NCI-H1092 treated with DMSO at 0.1 percent for 48 hours (cell line): ENCODE measurements at places on chromosomes 4 and X.

DNA sequence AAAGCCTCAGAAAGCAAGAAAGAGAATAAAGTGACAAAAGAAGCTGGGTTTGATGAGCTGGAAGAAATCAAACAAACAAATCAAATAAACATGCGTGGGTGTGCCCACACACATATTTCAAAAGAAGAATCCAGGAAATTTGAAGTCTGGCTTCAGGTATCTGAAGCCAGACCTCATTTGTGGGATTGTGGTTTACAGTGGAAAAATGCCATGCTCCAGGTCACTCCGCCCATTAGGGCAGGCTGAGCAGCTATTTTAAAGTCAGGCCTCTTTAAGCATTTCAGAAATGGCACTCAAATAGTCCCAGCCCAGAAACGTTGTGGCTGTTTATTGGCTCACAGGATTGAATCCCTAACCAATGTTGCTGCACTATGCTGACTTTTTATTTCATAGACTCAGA is 226.1 kb upstream of the F9 start:
- no peak for DNase-seq

GRCh38 chrX:69387567-69388487 is 116.3 kb upstream of the NALF2 start:
- peak; percentile 30 for DNase-seq

DNA sequence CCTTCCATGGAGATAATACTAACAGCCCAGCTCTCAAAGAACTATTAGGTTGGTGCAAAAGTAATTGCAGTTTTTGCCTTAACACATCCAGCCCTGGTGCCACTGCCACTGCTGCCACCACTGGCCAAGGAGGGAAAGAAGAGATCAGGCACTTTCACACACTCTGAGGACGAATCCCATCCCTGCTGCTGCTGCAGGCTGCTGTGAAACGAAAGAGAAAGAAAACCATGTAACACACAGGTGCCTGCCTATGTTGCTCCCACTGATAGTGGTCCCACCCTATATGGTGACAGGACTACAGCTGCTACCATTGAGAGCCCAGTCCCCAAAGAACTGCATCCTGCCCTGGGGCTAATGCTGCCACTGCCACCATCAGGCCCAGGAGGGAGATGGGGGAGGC is 35.1 kb downstream of the TMLHE start:
- no peak for DNase-seq

GRCh38 chr4:126446917-126447316 is 1132.2 kb downstream of the FAT4 start:
- no peak for DNase-seq

GRCh38 chrX:17713288-17713687 is 24.0 kb upstream of the SCML1 start:
- no peak for DNase-seq

GRCh38 chr4:41189666-41190065 is 24.7 kb downstream of the APBB2 start:
- no peak for DNase-seq
